ENCODE measurements at places on chromosomes 3 and 15.
A peak's percentile ranks its signal among the peaks of the same experiment; 100 is the strongest.

- peak; percentile 29 for DNase-seq
Measured at GRCh38 chr3:43448098-43448497, 161.8 kb downstream of the SNRK start.

DNA sequence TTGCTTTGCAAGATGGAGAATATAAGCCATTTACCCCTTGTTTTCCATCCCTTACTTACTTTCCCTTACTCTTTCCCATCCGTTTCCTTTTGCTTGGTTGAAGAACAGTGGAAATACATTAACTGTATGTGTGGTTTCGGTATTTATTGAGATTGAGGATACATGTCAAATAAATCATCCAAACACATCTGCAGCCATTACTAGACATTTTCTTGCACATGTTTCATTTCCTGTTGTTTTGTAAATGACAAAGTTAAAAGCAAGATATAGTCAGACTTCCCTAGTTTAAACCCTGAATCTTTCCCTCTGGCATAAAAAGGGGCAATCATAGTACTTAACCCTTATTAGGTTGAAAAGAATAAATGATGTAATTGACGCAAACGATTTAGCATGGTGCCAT lies 82.1 kb upstream of the BCHE start:
- no peak for DNase-seq

DNA sequence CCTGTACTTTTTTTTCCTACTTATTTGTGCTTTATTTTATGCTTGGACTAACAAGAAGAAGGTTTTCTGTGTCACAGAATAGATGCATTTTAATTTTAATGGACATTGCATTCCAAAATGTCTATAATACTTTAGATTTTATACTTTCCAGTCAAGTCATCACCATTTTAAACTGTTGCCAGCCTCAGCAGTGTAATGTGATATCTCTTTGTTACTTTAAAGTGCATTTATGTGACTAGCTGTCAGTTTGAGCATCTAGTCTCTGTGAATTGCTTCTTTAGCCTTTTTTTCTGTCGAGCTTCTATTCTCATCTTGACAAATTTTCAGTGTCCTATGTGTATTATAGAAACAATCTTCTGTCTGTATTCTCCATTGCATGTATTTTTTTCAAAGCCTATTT lies 511.4 kb upstream of the CBLB start:
- no peak for DNase-seq

- no peak for DNase-seq
Measured at GRCh38 chr3:135008326-135008725, 213.3 kb downstream of the EPHB1 start.
